Fibroblast of skin of left biceps (primary cell): ENCODE measurements at places on chromosomes 16 and 17.

GRCh38 chr16:80300456-80300855 is 240.3 kb upstream of the DYNLRB2 start:
- no peak for DNase-seq

GRCh38 chr16:30786115-30786935 is 680 bp downstream of the ZNF629 start:
- no peak for DNase-seq

DNA sequence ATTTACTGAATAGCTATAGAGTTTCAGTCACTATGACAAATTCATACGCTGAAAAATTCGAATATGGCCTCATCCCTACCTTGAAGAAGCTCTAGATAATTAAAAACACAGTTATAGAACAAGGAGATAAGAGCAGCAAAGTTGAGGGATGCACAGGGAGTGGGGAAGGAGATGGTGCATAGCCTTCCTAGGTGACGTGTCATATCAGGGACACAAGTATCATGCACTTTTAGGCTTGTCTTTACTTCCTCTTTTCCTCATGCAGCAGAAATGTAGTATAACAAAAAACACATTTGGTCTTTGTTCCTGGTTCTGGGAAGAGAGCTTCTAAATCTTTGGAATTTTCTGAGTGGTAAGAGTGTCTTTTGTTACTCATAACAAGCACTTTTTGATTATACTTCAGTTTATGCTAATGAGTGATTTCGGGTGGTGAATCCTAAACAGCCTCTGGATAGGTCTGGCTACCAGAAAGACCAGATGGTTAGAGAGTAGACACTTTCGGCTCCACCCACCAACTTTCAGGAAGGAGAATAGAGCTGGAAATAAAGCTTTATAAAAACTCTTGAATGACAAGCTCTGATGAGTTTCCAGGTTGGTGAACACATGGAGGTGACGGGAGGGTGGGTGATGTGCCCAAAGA is 341.4 kb downstream of the UTP18 start:
- no peak for DNase-seq

DNA sequence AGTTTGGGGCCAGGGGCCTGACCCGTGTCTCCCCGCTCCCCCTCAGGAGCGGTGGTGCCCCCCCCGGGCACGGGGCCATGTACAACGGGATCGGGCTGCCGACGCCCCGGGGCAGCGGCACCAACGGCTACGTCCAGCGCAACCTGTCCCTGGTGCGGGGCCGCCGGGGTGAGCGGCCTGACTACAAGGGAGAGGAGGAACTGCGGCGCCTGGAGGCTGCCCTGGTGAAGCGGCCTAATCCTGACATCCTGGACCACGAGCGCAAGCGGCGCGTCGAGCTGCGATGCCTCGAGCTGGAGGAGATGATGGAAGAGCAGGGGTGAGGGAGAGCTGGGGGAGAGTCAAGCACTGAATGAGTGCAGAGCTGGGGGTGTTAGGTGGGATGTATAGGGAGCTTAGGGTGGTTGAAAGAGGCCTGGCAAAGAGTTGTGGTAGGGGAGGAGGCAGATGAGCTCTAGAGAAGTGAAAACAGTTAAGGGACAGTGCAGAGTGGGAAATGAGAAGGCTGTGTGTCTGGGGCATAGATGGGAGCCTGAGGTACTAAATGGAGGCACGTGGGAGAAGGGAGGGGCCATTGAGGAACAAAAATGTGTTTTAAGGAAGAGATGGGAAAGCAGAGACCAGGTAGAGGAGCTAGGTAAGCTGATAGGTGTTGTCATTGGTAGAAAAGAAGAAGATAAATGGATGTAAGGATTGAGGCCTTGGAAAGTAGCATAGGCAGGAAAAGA is 4.0 kb downstream of the SRRM2 start:
- DNase-seq, result no peak

DNA sequence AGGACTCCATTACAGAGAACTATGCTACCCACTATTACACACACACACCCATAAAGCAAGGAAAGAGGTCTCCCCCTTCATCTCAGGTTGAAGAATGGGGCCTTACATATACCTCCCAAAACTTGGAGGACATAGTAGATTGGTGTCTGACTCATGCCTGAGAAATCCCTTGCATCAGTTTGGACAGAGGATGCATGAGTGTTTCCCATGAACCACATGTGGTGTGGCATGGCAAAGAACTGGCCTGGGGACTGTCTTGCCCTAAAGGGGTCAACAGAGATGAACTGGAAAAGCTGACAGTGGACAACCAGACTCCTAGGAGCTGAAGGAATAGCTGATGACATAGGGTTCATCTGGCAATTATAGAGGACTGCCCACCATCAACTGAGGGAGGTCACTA is 54.0 kb downstream of the DYNLRB2 start:
- no peak for DNase-seq

- no peak for DNase-seq
Observed at GRCh38 chr17:33073416-33073815, 81.8 kb downstream of the SPACA3 start.

- DNase-seq, result no peak
Observed at GRCh38 chr16:70696355-70696754, 10.5 kb upstream of the MTSS2 start.
